GM23338 (cell line): ENCODE measurements at places on chromosomes 3 and 15. TPM values are rescaled to one million over a fixed set of nuclear protein-coding genes. Genes with fewer than 3 reads are reported as not detected.

- H3K4me1 ChIP-seq, result peaks cover 15% of the 10 kb centered on the region
- H3K27me3 ChIP-seq, result no peaks in the 10 kb centered on the region
- no peak overlapping the region for H3K4me3 ChIP-seq
- H3K36me3 ChIP-seq, result no peaks in the 10 kb centered on the region
Measured at GRCh38 chr15:42385206-42385979, 26.1 kb downstream of the CAPN3 start.

DNA sequence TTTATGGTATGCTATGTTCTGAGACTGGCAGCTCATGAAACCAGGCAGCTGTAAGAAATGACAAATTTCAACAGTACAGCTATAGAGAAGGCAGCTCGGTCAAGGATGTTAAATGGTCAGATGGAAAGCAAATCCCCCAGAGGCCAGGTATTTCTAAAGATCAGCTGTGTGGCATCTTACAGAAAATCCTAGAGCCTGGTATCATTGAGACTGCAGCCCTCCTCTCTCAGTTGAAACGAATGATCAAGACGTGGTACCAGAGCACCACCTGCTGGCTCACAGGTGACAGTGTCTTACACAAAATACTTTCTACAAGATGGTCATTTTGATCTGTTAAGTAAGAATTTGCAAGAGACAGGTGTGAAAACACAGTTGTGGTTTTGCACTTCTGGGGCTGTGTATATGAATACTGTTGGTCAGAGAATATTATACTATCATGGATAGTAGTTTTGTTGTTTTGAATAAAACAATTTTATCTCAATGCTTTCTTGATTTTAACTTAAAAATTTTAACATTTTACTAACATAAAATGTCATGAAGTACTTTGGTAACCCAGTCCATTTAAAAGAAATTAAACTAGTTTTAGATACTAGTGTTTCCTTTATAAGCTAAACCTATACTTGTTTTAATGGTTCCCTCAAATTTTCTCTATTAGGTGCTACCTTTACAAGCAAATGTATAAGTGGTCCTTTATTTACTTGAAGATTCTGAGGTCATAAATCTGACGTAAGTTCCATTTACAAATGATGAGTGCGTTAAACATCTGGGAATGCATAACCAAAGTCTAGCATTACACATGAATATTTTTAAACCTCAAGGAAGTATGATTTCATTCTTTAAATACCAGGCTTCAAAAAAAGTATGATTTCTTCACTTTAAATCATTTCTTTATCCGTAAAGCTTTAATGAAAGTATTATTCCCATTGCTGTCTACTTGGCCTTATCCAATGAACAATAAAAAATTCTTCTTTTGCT lies 121.8 kb downstream of the PDZRN3 start:
- H3K27me3 ChIP-seq, result no peaks in the 10 kb centered on the region
- no peak overlapping the region for H3K27ac ChIP-seq
- no peaks in the 10 kb centered on the region for H3K4me1 ChIP-seq
- no peak overlapping the region for H3K4me3 ChIP-seq

- 0 out of 2 replicates have a peak, but pooled peaks cover 8% of the 10 kb centered on the region for H3K4me1 ChIP-seq
- no peak overlapping the region for H3K4me3 ChIP-seq
- no peaks in the 10 kb centered on the region for H3K27me3 ChIP-seq
- H3K36me3 ChIP-seq, result no peaks in the 10 kb centered on the region
Measured at GRCh38 chr15:70153921-70154717, 56.4 kb upstream of the TLE3 start.

- no peaks in the 10 kb centered on the region for H3K27me3 ChIP-seq
- H3K36me3 ChIP-seq, result no peaks in the 10 kb centered on the region
- peak overlapping the region; percentile 72 for H3K4me3 ChIP-seq
- H3K27ac ChIP-seq, result no peak overlapping the region
Measured at GRCh38 chr15:42490291-42490670, 660 bp downstream of the ZNF106 start.

GRCh38 chr15:39593071-39593655 lies 12.3 kb downstream of the THBS1 start:
- DNase-seq, result no peak
- H3K4me1 ChIP-seq, result no peaks in the 10 kb centered on the region
- peaks cover 84% of the 10 kb centered on the region for H3K36me3 ChIP-seq
- H3K27me3 ChIP-seq, result no peaks in the 10 kb centered on the region
- no peak overlapping the region for H3K4me3 ChIP-seq
- H3K27ac ChIP-seq, result no peak overlapping the region

DNA sequence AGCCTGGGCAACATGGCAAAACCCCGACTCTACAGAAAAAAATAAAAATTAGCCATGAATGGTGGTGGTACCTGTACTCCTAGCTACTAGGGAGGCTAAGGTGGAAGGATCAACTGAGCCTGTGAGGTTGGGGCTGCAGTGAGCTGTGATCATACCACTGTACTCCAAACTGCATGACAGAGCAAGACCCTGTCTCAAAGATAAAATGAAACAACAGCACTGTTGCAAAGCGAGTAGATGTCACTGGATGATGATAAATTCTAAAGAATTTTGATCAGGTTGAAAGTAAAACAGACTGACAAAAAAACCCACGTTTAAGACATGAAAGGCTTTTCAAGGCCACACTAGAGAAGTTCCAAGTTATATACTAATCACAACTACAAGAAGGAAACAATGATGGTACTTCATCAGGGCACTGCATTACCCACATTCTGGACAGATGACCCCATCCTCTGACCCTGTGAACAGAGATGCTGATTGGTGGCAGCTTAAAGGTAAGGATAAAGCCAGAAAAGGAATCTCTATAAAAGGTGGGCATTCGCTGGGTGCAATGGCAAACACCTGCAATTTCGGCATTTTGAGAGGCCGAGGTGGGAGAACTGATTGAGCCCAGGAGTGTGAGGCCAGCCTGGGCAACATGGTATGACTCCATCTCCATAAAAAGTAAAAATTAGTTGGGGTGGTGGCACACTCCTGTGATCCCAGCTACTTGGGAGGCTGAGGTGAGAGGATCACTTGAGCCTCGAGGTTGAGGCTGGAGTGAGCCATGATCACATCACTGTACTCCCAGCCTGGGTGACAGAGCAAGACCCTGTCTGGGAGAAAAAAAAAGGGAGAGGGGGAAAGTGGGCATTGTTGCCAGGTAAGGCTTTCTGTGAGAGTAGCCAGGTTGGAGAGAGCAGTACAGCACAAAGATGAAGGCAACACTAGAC lies 59.2 kb downstream of the TBL1XR1 start:
- H3K4me1 ChIP-seq, result 0 out of 2 replicates have a peak, but pooled peaks cover 4% of the 10 kb centered on the region
- H3K27ac ChIP-seq, result no peak overlapping the region
- H3K4me3 ChIP-seq, result no peak overlapping the region
- DNase-seq, result no peak
- no peaks in the 10 kb centered on the region for H3K36me3 ChIP-seq

GRCh38 chr3:39154280-39155021 lies 1.1 kb upstream of the CSRNP1 start:
- H3K36me3 ChIP-seq, result no peaks in the 10 kb centered on the region
- H3K27me3 ChIP-seq, result no peaks in the 10 kb centered on the region
- DNase-seq, result peak; percentile 97

- peaks cover 43% of the 10 kb centered on the region for H3K27me3 ChIP-seq
- H3K4me3 ChIP-seq, result no peak overlapping the region
- no peak for DNase-seq
- peaks cover 28% of the 10 kb centered on the region for H3K4me1 ChIP-seq
- H3K36me3 ChIP-seq, result no peaks in the 10 kb centered on the region
Measured at GRCh38 chr15:40277471-40277870, 5.4 kb downstream of the ANKRD63 start.

GRCh38 chr3:106371221-106371970 lies 502.6 kb upstream of the CBLB start:
- H3K27ac ChIP-seq, result no peak overlapping the region
- DNase-seq, result no peak
- no peaks in the 10 kb centered on the region for H3K27me3 ChIP-seq
- H3K36me3 ChIP-seq, result no peaks in the 10 kb centered on the region

DNA sequence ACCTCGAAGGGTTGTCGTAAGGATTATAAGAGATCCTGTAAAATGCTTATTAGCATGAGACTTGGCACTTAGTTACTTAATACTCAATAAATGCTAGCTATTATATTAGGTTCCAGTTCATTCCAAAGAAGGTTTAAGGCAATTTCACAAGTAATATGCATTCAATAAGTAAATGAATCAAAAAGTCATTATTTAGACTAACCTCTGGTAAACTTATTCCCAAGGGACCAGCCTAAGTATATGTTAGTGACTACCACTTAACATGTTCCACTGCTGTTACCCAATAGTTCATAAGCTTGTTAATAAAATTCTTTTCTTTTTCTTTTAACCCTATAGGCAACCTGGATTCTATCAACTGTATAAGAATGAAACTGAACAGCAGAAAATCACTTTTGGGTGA lies 5.1 kb downstream of the PDCD10 start:
- no peaks in the 10 kb centered on the region for H3K27me3 ChIP-seq
- DNase-seq, result no peak
- no peak overlapping the region for H3K4me3 ChIP-seq
- no peaks in the 10 kb centered on the region for H3K36me3 ChIP-seq
- H3K4me1 ChIP-seq, result peaks cover 54% of the 10 kb centered on the region

DNA sequence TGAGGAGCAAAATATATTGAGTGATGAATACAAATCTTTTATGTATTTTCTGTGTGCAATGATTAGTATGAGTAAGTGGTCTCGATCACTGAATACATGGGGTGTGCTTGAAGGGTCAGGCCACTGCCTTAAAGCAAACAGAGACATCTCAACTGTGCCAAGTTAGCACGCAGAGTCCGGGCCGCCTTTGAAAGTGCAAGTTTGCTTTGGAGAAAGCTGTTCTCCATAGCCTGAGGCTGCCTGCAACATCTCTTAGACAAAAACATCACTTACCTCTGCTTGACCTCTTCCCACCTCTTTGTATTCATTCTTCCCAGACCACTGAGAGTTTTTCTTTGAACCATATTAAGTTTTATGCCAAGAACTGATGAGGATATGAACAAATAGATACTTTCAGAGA lies 267.0 kb downstream of the ZBTB20 start:
- DNase-seq, result no peak
- H3K36me3 ChIP-seq, result no peaks in the 10 kb centered on the region
- H3K27ac ChIP-seq, result no peak overlapping the region

GRCh38 chr3:143824735-143825385 lies 23.4 kb downstream of the SLC9A9 start:
- no peak overlapping the region for H3K4me3 ChIP-seq
- H3K36me3 ChIP-seq, result no peaks in the 10 kb centered on the region
- H3K27me3 ChIP-seq, result no peaks in the 10 kb centered on the region
- H3K27ac ChIP-seq, result no peak overlapping the region
- DNase-seq, result no peak

- H3K36me3 ChIP-seq, result no peaks in the 10 kb centered on the region
- H3K4me1 ChIP-seq, result peaks cover 9% of the 10 kb centered on the region; the same call in 1 of the 2 replicates
- no peaks in the 10 kb centered on the region for H3K27me3 ChIP-seq
Measured at GRCh38 chr3:143132246-143132980, 12.8 kb downstream of the CHST2 start.

GRCh38 chr15:87687523-87687870 lies 569.0 kb downstream of the NTRK3 start:
- DNase-seq, result no peak
- no peaks in the 10 kb centered on the region for H3K4me1 ChIP-seq
- no peaks in the 10 kb centered on the region for H3K27me3 ChIP-seq
- peaks cover 1% of the 10 kb centered on the region; the same call in 1 of the 2 replicates for H3K36me3 ChIP-seq
- no peak overlapping the region for H3K27ac ChIP-seq

DNA sequence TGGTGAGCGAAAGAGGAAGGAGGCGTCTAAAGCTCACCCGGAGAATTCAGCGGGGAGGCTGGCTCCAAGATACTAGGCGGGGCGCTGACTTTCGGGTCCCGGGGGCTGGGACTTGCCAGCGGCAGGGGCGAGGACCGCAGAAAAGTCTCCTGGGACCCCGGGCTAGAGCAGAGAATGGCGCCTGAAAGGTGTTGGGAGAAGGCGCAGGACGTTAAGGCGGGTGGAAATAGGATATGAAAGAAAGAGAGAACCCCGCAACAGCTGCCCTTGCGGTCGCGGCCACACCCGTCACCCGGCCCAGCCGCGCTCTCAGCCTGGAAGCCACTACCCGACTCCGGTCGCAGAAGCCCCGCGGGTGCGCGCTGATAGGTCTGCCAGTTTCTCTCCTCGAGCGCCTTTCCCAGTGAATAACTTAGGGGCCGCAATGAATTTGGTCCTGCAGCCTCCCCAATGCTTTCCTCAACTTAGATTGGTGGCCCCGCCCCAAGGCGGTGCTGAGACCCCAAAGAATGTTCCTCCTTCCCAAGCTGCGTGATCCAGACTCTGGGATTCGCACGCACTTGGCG lies 604 bp downstream of the LTK start:
- H3K4me3 ChIP-seq, result peak overlapping the region; percentile 62
- H3K36me3 ChIP-seq, result no peaks in the 10 kb centered on the region
- no peak overlapping the region for H3K27ac ChIP-seq
- H3K4me1 ChIP-seq, result 0 out of 2 replicates have a peak, but pooled peaks cover 10% of the 10 kb centered on the region
- peak; percentile 74 for DNase-seq

GRCh38 chr3:195201295-195201694 lies 69.7 kb downstream of the XXYLT1 start:
- no peaks in the 10 kb centered on the region for H3K27me3 ChIP-seq
- no peak overlapping the region for H3K4me3 ChIP-seq
- no peak for DNase-seq
- no peak overlapping the region for H3K27ac ChIP-seq
- H3K4me1 ChIP-seq, result peaks cover 15% of the 10 kb centered on the region

DNA sequence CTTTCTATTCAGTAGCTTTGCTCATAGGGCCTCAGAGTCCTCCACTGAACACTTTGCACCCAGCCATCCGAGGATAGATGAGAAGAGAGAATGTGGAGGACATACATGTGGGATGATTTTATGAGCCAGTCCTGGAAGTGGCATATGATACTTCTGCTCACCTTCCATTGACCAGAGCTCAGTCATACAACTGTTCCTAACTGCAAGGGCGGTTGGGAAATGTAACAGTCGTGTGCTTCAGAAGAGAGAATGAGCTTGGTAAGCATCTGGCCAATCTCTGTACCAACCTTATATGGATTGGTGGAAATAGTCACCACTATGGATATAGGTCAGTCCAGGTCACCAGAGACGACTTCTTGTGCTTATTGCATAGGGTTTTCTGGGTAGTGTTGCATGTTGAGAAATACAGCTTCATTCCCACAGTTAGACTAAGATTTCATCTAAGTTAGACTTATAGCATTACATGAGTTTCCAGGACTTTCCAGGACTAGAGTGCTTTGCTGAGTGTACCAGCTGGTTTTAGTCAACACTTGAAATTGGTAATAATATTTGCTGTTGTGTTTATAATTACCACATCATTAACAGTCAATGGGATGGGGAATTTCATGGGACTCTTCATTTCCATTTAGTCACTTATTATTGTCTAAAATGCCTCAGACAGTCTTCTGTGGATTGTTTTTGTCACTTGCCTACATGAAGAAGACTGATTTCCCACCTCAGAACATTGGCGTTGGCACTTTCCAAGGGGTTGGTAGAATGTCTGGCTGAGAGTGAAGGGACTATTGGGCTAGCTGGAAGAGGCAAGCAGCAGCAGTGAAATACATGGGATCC lies 214.5 kb upstream of the ROPN1 start:
- H3K27ac ChIP-seq, result no peak overlapping the region
- DNase-seq, result no peak
- no peaks in the 10 kb centered on the region for H3K4me1 ChIP-seq
- no peak overlapping the region for H3K4me3 ChIP-seq
- H3K27me3 ChIP-seq, result no peaks in the 10 kb centered on the region

- no peaks in the 10 kb centered on the region for H3K36me3 ChIP-seq
- no peak overlapping the region for H3K27ac ChIP-seq
- no peak overlapping the region for H3K4me3 ChIP-seq
- no peaks in the 10 kb centered on the region for H3K27me3 ChIP-seq
- DNase-seq, result no peak
- no peaks in the 10 kb centered on the region for H3K4me1 ChIP-seq
Measured at GRCh38 chr3:89300526-89300925, 193.1 kb downstream of the EPHA3 start.

Gene SLC22A14
- not detected in 2 replicates for total RNA-seq

Gene ANKUB1
- total RNA-seq, result not detected in 2 replicates

Gene GPR62
- total RNA-seq, result 0.38 TPM in 1 of 2 replicates, not detected in the other

Gene ZNF619
- 7.4 and 10.5 TPM in 2 replicates for total RNA-seq

Gene CHMP2B
- 45.1 and 53.7 TPM in 2 replicates for total RNA-seq

Gene ZBBX
- 0.08 and 0.90 TPM in 2 replicates for total RNA-seq

Gene WDR93
- 0.14 TPM in 1 of 2 replicates, not detected in the other for total RNA-seq

Gene TEX9
- total RNA-seq, result 13.9 and 19.6 TPM in 2 replicates
